Stimulated activated CD4-positive, alpha-beta T cell treated with anti-CD3 and anti-CD28 coated beads, Interleukin-2, amount 100 ng/mL, for 4 hours (primary cell): ENCODE measurements at places on chromosomes 13 and 19.

- DNase-seq: no peak
Measured at GRCh38 chr13:31773538-31773937, 34.2 kb downstream of the RXFP2 start.

DNA sequence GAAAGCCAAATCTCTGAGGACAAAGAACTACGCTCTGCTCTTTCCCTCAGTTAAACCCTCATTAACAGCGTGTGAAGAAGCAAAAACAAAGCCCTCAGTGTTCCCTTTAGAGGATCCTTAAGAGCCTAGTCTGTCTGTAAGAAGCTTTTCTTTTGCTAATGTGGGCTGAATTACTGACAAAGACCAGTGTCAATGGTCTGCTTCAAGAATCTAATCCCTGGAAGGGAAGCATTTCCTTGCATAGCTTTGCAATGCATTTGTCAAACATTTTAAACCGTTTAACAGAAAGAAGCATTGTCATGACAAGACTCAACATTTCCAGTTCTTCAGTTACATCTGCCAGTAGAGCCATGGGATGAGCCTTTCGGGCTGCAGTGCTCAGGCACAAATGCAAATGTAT is 64.9 kb downstream of the EDNRB start:
- DNase-seq: no peak

- no peak for DNase-seq
Measured at GRCh38 chr19:16824658-16825311, 4.4 kb upstream of the SIN3B start.

GRCh38 chr13:50012396-50013169 is 2.7 kb upstream of the KCNRG start:
- no peak for DNase-seq

DNA sequence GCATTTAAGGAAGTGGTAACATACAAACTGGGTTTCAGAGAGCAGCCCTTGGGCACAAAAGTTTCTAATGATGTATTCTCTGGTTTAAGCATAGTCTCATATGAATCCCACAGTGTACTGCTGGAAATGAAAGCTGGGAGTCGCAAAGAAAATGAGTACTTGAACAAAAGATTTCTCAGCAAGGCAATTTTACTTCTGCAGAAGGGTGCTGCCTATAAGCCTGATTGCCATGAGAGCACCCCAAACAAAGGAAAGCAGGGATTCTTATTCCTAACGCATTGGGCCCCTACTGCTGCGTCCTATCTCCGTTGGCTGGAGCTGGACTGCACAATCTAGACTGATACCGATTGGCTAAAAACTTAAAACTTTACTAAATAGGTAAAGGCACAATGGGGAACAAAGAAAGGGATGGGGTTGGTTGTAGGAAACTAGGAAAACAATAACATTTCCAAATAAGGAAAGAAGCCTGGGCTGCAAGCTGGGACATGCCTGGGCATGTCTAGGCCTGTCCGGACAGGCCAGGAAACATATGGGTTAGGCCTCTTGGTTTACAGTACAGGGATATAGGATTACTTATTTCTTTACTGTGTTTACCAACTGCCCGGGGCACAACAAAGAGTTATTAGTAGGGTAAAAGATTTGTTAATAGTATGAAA is 27.4 kb upstream of the VN1R4 start:
- no peak for DNase-seq
